ENCODE measurements at places on chromosomes 3 and 15.

GRCh38 chr3:121835465-121835801, 424 bp downstream of the EAF2 start:
- no peak for DNase-seq

- DNase-seq: no peak
Observed at GRCh38 chr3:152298393-152299248, 29.9 kb downstream of the MBNL1 start.

DNA sequence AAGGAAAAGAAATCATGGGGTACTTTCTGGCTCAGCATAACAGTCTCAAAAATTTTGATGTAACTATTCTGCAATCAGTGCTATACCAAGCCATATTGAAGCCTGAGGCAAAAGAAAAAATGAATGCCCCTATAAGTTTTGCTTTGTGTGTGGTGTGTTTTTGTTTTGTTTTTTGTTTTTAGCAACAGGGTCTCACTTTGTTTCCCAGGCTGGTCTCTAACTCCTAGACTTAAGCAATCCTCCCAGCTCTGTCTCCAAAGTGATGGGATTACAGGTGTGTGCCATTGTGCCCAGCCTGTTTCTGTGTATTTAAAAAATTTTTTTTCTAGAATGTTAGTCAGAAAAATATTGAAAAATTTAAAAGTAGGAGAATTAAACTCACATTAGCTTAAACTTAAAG, 93.2 kb downstream of the ZNF280D start:
- DNase-seq: no peak

DNA sequence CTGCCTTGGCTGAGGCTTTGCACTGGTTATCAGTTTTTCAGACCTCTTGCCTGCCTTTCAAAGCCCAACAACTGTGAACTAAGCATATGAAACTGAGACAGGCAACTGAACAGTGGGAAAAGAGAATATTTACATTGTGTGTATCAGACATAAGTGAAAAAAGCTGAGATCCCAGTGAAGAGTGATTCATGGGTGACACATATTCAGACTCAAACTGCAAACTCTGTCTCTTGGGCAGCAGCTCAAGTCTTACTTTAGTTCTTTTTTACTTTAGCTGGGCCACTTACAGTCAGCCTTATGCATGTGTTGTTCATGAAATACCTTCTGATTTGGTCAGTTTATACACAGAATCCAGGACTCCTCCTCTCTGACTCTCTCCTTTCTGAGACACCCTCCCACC, 19.2 kb downstream of the SUCLG2 start:
- DNase-seq: no peak

DNA sequence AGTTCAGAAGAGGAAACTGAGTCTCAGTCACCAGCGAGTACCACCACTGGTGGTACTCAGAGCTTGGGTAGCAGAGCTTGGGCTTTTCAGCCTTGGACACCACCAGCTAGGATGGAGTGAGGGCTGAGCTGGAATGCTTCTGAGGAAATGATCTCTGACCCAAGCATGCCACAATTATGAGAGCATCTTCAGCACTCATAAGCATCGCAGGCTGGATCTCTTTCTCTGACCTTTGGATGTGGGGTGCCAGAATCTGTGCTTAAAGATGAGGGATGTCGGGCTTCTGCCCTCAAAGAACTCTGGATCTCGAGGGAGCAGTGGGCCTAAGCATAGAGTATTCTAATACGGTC, 36.4 kb downstream of the ZNF710 start:
- no peak for DNase-seq

Data from stimulated activated CD4-positive, alpha-beta T cell treated with anti-CD3 and anti-CD28 coated beads, Interleukin-1b, Interleukin-23, amount 100 ng/mL, for 1 hour (primary cell).